Thyroid gland (tissue), 4 donors: ENCODE measurements at places on chromosomes 6 and 20. TPM values are rescaled to one million over a fixed set of nuclear protein-coding genes. Genes with fewer than 3 reads are reported as not detected.

BEND3 gene
- total RNA-seq = 2.5 TPM

PNPLA1 gene
- not detected for total RNA-seq

ETV7 gene
- not detected for total RNA-seq

ASXL1 gene
- 65.1 TPM for total RNA-seq

PTCHD4 gene
- 10.8 TPM for total RNA-seq

EDN3 gene
- total RNA-seq = 76.3 TPM

HLA-DMB gene
- 82.9 TPM for total RNA-seq

GRCh38 chr6:102981490-102982015 lies 1588.0 kb downstream of the GRIK2 start:
- no peak overlapping the region for H3K27ac ChIP-seq
- H3K4me1 ChIP-seq = no peaks in the 10 kb centered on the region
- no peaks in the 10 kb centered on the region for H3K36me3 ChIP-seq
- H3K4me3 ChIP-seq = no peak overlapping the region
- H3K27me3 ChIP-seq = no peaks in the 10 kb centered on the region

DNA sequence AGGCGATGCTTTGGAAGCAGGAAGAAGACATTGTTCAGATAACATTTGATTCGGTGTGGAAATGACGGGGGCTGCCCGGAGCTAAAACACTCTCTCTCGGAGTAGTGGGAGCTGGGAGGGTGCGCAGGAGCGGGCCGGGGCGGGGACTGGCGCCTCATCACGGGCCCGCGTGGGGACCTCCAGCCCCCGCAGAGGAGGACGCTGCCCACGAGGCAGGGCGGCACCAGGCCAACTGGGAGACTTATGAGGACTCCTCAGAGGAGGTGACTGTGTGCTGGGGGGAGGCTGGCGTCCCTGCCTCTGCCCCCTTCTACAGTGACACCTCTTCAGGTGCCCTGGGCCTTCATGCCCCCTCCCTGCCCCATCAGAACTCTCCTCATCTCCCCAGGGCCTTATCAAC lies 15.2 kb downstream of the DDO start:
- H3K4me1 ChIP-seq = no peaks in the 10 kb centered on the region
- no peak overlapping the region for H3K27ac ChIP-seq
- no peak overlapping the region for H3K4me3 ChIP-seq
- no peaks in the 10 kb centered on the region for H3K36me3 ChIP-seq
- no peak for DNase-seq

- no peak overlapping the region for H3K4me3 ChIP-seq
- no peaks in the 10 kb centered on the region for H3K27me3 ChIP-seq
- DNase-seq = no peak
- H3K4me1 ChIP-seq = peaks cover 6% of the 10 kb centered on the region
Measured at GRCh38 chr6:41621367-41621766, 16.9 kb upstream of the MDFI start.

DNA sequence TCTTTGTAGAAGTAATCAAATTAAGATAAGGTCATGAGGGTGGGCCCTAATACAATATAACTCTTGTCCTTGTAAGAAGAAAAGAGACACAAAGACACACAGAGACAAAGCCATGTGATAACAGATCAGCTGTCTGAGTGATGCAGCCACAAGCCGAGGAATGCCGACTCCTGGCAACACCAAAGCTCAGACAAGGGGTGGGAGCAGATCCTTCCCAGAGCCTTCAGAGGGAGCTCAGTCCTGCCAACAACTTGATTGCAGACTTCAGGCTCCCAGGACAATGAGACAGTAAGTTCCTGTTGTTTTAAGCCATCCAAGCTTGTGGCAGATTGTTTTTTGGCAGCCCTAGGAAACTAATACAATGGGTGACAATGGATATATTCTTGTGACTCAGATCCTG lies 325.0 kb upstream of the AGPAT4 start:
- no peaks in the 10 kb centered on the region for H3K4me1 ChIP-seq
- no peak for DNase-seq
- no peak overlapping the region for H3K27ac ChIP-seq
- H3K36me3 ChIP-seq = no peaks in the 10 kb centered on the region
- no peak overlapping the region for H3K4me3 ChIP-seq
- no peaks in the 10 kb centered on the region for H3K27me3 ChIP-seq

- H3K4me1 ChIP-seq = peaks cover 14% of the 10 kb centered on the region
- H3K27me3 ChIP-seq = no peaks in the 10 kb centered on the region
- no peaks in the 10 kb centered on the region for H3K36me3 ChIP-seq
Measured at GRCh38 chr6:21742238-21742660, 148.7 kb downstream of the SOX4 start.

- no peak overlapping the region for H3K4me3 ChIP-seq
- peaks cover 8% of the 10 kb centered on the region for H3K4me1 ChIP-seq
- H3K27ac ChIP-seq = no peak overlapping the region
- no peaks in the 10 kb centered on the region for H3K36me3 ChIP-seq
- no peaks in the 10 kb centered on the region for H3K27me3 ChIP-seq
- no peak for DNase-seq
Measured at GRCh38 chr6:7126754-7127153, 19.0 kb downstream of the RREB1 start.

DNA sequence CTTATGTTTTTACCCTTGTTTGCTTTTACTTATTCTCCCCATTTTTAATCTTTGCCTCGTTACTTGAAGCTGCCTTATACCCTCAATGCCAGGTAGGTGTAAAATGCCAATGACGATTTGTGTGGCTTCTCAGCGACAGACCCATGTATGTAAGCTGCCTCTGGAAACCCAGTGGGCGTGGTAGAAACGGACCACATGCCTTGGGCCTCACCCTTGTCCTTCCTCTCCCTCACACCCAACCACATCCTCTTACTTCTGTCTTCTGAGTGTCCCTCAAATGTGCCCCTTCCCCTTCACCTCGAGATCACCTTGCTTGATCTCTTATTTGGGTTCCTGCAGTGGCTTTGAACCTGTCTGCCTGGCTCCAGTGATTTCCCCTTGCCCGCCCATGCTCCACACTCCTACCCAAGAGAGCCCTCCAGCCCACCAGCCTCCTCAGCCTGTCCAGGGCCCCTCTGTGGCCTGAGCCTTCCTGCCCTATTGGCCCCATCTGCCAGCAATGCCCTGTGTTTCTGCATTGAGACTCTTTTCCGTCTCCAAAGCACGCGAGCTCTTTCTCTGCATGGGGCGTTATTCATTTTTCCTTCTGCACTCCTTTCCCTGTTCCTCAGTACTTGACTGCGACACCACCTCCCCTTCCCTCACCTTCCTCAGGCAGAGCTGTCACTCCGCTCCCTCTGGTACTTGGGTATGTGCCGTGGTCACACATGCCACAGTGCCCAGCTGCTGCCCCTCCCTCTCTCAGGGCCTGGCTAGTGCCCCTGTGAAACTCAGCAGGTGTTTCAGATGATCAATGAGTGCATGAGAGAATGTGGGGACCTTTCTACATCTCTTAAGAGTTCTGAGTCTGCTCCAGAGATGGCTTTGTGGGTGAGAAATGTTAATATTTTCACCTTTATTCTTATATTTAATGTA lies 115.4 kb downstream of the SLX4IP start:
- H3K27ac ChIP-seq = no peak overlapping the region
- no peaks in the 10 kb centered on the region for H3K27me3 ChIP-seq
- no peaks in the 10 kb centered on the region for H3K4me1 ChIP-seq
- no peaks in the 10 kb centered on the region for H3K36me3 ChIP-seq
- DNase-seq = no peak

GRCh38 chr6:24918641-24919055 lies 17.1 kb downstream of the RIPOR2 start:
- no peaks in the 10 kb centered on the region for H3K4me1 ChIP-seq
- H3K27ac ChIP-seq = no peak overlapping the region
- no peaks in the 10 kb centered on the region for H3K36me3 ChIP-seq
- H3K4me3 ChIP-seq = no peak overlapping the region

DNA sequence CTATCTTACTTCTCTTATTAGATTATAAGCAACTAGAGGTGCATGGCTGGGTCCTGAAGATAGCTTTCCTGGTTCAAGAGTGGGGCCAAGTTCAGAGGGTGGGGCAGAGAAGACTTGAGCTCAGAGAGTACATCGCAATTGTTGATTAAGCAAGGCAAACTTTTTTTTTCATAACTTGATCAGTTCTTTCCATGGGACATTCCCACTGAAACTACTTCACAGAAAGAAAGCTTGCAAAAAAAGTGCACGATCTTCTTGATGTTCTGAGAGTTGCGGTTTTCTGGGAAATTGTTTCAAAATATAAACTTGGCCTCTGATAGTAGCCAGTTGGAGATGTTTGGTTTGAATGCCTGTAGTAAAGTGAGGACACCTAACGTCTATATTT lies 100.9 kb downstream of the ZDHHC14 start:
- no peaks in the 10 kb centered on the region for H3K27me3 ChIP-seq
- no peaks in the 10 kb centered on the region for H3K36me3 ChIP-seq
- no peak overlapping the region for H3K4me3 ChIP-seq
- no peaks in the 10 kb centered on the region for H3K4me1 ChIP-seq

DNA sequence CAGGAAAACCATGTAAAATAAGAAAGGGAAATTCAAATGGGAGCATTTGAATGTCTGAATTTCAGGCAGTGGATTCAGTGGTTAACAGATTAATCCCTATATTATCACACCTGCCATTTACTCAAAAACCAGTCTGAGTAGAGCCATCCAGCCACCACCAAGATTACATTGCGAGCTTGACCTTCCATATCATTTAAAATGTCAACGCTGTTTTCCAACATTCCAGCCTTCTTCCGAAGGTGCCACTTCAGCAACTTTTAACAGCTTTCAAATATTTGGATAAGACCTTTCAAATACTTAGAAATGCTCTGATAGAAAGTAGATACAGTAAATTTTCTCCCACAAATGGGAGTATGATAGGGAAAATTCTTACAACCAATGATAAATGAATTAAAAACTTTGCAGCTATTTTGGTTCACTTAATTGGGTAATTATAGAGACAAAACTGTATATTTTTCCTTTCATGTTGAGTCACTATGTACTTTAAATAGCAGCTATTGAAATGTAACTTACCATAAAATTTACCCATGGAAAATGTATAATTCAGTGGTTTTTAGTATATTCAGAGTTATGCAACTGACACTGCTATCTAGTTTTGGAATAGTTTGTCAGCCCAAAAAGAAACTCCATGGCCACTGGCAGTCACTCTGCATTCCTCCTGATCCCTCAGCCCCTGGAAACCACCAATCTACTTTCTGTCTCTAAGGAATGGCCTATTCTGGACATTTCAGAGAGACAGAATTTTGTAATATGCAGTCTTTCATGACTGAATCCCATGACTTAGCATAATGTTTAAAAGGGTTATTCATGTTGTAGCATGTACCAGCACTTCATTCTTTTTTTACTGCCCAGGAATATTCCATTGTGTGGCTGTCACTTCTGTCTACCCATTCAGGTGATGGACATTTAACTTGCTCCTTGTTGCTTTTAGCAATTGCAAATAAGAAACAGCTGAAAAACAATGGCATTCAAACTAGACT lies 21.5 kb downstream of the EZR start:
- DNase-seq = peak; percentile 53
- no peaks in the 10 kb centered on the region for H3K36me3 ChIP-seq
- no peak overlapping the region for H3K4me3 ChIP-seq
- no peaks in the 10 kb centered on the region for H3K27me3 ChIP-seq

DNA sequence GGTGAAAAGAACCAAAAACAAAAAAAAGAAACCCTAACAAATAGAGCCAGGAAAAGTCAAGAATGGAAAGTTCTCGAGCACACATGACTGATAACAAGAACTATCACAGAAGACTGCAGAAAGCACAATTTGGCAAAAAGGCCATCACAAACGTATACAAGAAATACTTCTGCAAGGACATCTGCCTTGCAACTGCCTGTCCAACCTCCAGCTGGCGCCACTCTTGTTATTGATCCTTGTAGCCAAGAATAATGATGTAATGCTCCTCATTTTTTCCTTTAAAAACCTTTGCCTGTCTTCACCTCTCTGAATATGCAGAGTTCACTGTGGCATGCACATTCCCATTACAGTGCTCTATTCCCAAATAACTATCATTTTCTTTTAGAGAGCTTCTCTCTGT lies 87.9 kb upstream of the BMP5 start:
- no peak overlapping the region for H3K27ac ChIP-seq
- no peak overlapping the region for H3K4me3 ChIP-seq
- H3K27me3 ChIP-seq = no peaks in the 10 kb centered on the region
- DNase-seq = no peak

GRCh38 chr20:29876911-29877285 lies 1380.6 kb upstream of the DEFB115 start:
- H3K4me3 ChIP-seq = no peak overlapping the region
- no peaks in the 10 kb centered on the region for H3K27me3 ChIP-seq
- no peak for DNase-seq
- H3K36me3 ChIP-seq = no peaks in the 10 kb centered on the region

- no peak for DNase-seq
- H3K27ac ChIP-seq = no peak overlapping the region
- H3K27me3 ChIP-seq = no peaks in the 10 kb centered on the region
- no peak overlapping the region for H3K4me3 ChIP-seq
- peaks cover 7% of the 10 kb centered on the region for H3K4me1 ChIP-seq
Measured at GRCh38 chr6:30158475-30159040, 2.5 kb downstream of the TRIM10 start.

DNA sequence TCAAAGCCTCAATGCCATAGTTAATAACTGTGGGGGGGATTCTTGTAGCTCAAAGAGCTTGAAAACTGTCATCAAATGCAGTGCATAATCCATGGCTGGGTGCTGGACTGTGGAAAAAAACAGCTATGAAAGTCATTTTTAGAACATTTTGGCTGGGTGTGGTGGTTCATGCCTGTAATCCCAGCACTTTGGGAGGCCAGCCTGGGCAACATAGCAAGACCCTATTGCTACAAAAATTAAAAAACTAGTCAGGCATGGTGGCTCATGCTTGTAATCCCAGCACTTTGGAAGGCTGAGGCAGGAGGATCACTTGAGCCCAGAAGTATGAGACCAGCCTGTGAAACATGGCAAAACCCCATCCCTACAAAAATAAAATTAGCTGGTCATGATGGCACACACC lies 12.2 kb downstream of the TCFL5 start:
- H3K4me1 ChIP-seq = peaks cover 22% of the 10 kb centered on the region
- no peak overlapping the region for H3K4me3 ChIP-seq
- DNase-seq = no peak
- peak overlapping the region; percentile 1 for H3K27ac ChIP-seq
- no peaks in the 10 kb centered on the region for H3K27me3 ChIP-seq

DNA sequence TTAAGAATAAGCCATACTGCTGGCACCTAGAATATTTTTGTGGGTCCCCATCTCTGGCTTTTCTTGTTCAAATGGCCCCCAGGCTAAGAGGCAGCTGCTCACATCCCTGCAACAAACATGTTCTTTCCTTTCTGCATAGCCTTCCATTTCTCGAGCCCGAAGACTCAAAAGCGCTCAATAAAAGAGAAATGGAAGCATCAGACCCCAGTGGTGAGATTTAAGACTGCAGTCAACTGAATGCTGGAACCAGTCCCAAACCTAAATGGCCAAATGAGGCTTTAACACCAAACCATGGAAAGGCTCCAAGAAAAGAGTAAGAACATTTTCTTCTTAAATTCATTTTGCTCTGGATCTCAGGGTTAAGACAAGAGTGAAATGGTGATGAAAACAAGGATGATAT lies 122.1 kb upstream of the TRAF3IP2 start:
- no peak overlapping the region for H3K4me3 ChIP-seq
- no peaks in the 10 kb centered on the region for H3K27me3 ChIP-seq
- no peak overlapping the region for H3K27ac ChIP-seq

DNA sequence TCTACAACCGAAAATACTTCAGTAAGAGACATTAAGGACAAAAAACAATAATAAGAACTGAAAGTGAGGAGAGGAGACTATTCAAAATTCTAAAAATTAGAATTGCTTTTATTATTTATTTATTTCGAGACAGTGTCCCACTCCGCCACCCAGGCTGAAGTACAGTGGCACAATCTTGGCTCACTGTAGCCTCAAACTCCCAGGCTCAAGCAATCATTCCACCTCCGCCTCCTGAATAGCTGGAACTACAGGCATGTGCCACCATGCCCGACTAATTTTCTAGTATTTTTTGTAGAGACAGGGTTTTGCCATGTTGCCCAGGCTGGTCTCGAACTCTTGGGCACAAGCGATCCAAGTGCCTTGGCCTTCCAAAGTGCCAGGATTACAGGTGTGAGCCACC lies 123.1 kb downstream of the RNGTT start:
- H3K27ac ChIP-seq = no peak overlapping the region
- DNase-seq = no peak
